ENCODE measurements at places on chromosomes 3 and 15.

DNA sequence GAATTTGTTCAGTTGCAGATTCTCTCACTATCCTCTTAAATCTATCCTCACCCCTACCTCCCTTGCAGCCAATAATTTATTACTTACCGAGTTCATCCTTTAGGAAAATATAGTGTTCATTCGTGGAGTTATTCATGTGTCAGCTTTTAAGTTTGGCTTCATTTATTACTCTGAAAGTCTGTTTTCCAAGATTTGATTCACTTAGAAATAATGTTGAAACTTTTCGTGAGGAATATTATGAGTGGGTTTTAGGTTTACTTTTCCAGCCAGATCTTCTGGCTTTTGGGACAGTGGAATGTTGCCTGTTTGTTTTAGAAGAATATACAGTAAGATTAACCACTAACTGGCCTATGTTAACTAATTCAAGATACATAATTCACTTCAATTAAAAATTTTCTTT lies 161.0 kb upstream of the CGNL1 start:
- DNase-seq = no peak

DNA sequence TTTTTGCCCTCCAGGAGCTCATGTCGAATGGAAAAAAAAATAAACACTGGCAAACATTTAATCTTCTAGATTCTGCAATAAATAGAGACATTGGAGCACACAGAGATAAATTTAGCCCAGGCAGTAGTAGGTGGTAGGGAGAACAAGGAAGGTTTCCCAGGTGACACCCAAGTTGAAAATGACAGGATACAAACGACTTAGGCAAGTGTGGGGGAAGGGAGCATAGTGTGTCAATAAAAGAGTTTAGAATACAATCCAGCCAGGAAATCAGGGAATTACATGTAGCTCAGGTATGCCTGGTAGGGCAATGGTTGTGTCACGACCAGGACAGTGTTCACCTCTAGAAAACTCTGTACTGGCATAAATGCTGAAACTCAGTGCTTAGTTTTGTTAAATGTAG lies 364.6 kb upstream of the AGTR1 start:
- no peak for DNase-seq

- DNase-seq = peak; percentile 10
Measured at GRCh38 chr3:158158969-158159368, 49.1 kb downstream of the RSRC1 start.

GRCh38 chr3:131738095-131738494 lies 235.3 kb upstream of the MRPL3 start:
- DNase-seq = no peak

GRCh38 chr3:2853651-2854050 lies 256.5 kb downstream of the IL5RA start:
- DNase-seq = no peak

- peak; percentile 97 for DNase-seq
Measured at GRCh38 chr15:65304381-65305149, at the start of gene RNU5B-1. Gene RNU5B-1, plus strand, starts transcription at chr15:65304677.

DNA sequence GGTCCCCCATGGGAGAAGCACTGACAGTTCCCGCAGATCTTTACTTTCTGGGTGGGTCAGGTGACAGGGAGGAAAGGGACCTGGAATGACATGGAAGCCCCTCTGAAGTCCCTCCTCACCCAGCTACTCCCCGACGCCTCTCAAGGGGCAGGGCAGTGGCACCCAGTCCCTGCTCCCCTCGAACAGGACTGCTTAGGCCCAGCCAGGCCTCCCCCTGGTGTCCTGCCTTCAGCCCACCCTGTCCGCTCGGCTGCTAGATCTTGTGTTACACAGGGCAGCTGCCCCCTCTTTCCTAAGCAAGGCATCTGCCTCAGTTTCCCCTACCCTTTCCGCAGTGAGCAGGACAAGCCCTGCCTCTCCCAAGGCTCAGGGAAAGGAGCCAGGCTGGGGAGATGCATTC lies 226.5 kb downstream of the XXYLT1 start:
- DNase-seq = no peak

DNA sequence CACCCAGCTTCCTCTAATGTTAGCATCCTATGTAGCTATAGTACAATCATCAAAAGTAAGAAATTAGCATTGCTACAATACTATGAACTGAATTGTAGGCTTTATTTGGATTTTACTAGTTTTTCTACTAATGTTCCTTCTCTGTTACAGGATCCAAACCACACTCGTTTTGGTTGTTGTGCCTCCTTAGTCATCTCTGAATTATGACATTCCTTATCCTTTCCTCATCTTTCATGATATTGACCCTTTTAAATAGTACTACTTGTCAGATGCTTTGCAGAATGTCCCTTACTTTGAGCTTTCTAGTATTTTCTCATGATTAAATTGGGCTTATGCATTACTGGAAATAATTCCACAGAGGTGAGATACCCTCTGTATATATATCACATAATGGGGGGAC lies 265.4 kb downstream of the VPS13C start:
- no peak for DNase-seq

DNA sequence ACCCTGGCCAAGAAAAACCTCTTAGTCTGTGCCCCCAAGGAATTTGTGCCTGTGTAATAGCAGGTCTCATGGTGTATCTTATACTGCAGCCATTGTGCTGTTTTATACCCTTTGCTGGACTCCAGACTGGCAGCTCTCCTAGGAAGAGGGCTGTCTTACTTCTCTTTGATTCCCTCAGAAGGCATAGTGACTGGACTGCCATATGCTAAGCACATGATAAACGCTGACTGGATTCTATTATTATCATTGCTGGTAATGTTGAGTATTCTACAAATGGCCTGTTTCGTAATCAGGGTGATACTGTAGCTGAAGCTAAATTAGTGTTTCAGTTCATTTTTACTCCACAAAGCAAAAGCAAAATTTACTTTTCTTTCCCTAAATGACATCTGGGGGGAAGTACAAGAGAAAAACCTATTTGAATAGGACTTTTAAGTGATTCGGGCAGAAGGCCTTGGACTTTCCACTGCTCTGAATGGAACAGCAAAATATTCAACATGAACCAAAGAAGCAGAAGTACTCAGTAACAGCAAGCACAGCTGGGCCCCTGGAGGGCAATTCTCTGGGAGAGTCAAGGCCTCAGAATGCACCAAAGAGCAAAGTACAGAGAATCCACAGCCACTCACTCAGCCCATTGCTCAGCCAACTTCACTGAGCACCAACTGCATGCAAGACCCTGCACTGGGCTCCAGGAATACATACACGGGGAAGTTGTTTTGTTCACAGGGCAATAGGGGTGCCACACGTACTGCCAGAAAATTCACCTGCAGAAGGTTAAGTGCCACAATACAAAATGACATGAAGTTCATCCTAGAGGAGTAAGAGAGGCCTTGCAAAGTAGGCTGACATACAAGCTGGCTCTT lies 7.9 kb upstream of the BCL2A1 start:
- peak; percentile 100 for DNase-seq

DNA sequence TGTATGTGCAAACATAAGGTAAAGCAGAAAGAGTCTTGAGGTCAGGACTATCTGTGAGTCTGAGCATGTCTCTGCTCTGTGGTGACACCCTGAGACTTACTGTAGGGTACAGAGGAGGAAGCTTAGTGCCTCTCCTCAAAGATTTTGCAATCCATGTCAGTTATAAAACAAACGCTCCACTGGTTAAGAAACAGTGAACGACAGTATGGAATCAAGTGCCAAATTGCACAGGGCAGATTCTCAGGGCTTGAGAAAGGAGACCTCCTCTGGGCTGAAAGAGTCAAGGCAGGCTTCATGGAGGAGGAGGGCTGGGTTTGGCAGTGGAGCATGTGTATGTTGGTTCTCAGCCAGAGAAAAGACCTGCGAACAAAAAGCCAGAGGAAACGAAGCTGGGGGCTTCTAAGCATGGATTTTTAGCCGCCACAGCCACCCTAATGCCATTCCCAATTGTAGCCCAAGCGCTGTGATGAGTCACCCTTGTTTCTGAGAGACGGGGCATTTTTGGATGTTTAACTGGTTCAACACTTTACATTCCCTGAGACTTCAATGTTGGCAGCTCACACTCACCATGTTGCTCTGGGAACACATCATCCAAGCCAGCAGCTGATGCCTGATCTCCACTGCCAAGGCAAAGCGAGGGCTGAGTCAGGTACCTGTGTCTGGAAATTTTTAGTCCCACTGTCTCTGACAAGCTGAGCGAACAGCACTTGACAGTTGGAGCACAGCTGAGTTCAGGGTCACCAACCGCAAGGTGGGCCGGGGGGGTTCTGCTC lies 3.4 kb upstream of the DGKG start:
- peak; percentile 50 for DNase-seq

GRCh38 chr3:196941729-196942225 lies 551 bp downstream of the NCBP2 start:
- DNase-seq = peak; percentile 77

DNA sequence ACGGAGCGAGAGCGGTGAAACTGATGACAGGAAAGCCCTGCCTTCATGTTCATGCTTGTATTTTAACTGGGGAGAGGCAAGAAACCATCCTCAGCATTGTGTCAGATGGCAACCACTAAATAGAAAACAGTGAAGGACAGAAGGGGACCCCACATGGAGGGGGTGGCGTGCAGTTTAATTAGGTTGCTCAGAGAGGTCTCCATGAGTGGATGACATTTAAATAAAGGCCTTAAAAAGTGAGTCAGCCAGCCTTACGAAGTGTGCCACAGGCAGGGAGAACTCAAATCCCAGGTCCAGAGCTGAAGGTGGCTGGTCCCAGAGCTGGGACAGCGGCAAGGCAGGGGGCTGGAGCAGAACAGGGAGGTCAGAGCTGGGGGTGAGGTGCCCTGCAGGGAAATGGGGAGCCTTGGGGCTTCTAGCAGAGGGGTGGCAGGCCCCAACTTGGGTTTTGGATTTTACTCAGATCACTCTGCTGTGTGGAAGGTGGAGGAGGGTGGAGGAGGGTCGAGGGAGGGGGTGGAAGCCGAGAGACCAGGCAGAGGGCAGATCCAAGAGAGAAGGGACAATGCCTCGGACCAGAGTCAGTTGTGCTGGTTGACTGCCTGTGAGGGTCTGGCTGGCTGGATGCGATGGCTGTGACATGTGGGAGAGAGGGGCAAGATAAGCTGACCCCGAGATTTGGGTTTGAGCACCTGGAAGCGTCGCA lies 73.7 kb downstream of the KLF13 start:
- no peak for DNase-seq

DNA sequence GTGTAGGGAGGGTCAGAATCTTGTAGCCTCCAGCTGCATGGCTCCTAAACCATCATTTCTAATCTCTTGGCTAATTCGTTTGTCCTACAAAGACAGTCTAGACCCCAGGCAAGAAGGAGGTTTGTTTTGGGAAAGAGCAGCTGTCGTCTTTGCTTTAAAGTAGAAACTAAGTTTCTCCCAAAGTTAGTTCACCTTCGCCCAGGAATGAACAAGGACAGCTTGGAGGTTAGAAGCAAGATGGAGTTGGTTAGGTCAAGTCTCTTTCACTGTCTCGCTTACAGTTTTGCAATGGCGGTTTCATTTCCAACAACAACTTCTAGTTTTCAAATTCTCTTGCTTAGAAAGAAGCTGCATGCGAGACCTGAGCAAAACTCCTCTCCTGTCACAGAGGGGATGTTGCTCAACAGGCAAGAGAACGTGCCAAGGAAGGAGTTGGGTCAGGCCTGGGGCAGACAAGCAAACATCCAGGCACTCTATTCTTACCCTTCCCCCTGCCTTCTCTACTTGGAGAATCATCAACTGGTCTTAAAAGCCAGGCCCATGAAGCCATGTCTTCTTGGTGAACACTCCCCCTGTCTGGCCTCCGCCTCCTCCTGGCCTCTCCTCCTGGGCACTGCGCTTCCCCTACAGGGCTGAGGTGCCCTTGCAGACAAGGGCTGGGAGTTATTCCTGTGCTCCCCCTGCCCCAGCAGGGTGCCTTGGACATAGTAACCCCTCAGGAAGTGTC lies 57.6 kb downstream of the TMEM44 start:
- DNase-seq = peak; percentile 49

GRCh38 chr15:56028430-56028829 lies 35.0 kb upstream of the NEDD4 start:
- DNase-seq = no peak

- no peak for DNase-seq
Measured at GRCh38 chr3:46065294-46065705, 38.0 kb upstream of the XCR1 start.

DNA sequence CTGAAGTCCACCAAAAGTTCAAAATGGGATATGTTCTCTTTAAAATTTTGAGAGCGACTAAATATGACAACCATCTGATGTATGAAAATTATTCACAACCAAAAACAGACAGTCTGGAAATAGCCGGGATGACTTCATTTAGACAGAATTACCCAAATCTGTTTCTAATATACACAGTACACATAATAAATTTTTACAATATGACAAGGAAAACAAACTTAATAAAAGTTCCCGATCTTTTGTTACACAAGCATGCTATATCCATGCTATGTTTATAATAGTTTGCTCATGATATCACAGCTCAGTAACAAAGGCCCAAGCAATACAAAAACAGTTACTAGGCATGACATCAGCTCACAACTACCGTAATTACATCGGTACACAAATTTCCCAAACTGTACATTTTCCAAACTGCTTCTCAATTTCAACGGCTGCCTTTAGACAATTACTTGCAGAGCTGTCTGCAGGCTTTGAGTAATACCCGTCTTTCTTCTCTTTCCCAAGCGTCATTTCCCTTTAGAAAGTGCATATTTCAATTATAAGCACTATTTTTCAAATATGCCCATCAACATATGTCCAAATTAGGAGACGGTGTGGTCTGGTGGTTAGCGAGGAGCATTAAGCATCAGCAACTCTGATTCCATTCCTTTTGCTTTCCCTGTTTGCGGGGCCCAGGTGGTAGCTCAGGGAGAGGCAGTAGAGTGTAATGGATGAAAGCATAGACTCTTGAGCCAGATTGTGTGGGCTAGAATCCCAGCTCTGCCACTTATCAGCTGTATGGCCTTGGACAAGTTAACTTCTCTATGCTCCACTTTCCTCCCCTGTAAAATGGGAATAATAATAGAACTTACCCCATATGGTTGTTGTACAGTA lies 481.2 kb downstream of the FOXP1 start:
- peak; percentile 60 for DNase-seq

DNA sequence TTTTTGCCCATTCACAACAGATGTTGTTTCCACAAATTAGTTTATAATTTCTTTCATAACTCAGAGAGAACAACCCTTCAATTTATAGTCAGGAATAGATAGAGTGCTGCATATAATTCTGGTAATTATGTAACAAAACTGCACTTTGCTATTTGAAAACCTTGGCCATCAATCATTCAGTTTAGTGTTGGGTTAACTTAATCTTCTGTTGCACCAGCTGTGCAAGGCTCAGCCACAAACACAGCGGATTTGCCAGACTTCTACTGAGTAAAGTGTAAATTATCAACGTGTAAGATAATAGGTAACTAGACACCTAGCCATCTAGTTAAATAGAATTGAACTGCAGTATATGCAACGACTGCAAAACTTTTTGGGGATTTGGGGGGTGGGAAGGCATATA lies 1064.3 kb upstream of the EPHA6 start:
- no peak for DNase-seq

GRCh38 chr3:48598323-48599076 lies 3.4 kb upstream of the COL7A1 start:
- DNase-seq = no peak

DNA sequence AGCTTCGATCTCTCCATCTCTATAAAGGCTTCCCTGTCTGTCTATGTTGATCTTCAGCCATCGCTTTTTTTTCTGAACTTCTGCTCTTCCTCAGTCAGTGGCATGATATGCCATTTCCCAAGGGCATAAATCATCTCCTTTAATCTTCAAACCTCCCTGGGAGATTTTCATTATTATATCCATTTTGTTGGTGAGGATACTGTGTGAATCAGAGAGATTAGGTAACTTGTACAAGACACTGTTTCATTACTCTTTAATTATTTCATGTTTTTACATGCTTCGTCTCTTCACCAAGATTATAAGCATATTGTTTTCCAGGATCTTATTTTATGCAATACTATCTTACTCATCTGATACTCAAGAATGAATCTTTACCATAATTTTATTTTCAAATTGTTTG lies 124.8 kb upstream of the ATP11B start:
- DNase-seq = no peak

GRCh38 chr3:196621611-196622010 lies 17.9 kb upstream of the NRROS start:
- peak; percentile 48 for DNase-seq

All from inflammatory macrophage treated with lipopolysaccharide for 1 hour (primary cell).